ENCODE measurements at places on chromosomes 7 and 10.

DNA sequence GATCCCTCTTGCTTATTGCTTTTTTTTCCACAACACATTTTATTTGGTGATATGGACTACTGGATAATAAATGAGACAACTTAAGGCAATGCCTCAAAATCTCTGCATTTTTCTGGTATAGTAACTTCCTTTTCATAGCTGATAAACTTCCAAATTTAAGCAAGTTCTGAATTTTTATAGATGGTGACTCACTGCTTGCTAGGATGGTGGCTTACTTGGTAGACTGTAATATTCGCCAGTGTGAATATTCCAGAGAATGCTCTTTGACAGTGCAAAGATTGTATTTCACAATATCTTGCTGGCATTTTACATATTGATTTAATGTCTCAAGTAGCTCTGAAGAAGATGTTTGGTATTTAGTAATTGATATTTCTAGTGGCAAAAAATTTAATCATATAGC lies 472.4 kb downstream of the TFEC start:
- no peak for DNase-seq

DNA sequence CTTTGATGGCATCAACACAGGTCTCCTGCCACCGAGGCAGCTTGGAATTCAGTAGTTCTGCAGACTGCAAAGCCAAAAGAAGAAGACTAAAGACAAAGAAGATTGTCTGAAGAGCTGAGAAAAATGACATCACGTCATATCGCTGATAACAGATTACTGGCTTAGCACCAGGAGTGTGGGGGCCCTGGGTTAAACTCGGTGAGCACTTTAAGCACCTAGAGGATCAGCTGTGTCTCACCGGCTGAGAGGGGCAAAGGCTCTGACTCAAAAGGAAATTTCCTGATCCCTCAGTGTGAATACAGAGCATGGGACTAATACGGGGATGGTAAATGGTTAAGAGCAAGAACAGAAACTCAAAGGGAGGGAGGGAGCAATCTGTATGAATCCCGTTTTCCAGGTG lies 30.7 kb downstream of the BRI3 start:
- no peak for DNase-seq

DNA sequence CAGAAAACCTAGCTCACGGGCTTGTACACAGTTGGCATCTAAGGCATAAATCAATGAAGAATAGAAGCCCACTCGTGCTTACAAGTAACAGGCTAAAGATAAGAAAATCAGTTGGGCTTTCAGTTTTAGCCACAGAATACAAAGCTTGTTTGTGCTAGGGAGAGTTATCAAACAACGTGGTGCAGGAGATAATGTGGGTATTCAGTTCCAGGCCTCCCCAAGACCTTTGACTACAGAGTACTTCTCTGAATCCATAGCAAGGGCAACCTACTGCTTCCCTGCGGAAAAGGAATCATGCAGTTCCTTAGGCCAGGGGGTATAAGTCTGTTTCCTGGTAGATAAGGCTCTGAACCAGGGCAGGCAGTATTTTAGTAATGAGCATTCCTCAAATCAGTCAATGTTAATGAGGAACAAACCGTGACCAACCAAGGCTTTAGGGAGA lies 219.5 kb upstream of the CSTF2T start:
- no peak for DNase-seq

DNA sequence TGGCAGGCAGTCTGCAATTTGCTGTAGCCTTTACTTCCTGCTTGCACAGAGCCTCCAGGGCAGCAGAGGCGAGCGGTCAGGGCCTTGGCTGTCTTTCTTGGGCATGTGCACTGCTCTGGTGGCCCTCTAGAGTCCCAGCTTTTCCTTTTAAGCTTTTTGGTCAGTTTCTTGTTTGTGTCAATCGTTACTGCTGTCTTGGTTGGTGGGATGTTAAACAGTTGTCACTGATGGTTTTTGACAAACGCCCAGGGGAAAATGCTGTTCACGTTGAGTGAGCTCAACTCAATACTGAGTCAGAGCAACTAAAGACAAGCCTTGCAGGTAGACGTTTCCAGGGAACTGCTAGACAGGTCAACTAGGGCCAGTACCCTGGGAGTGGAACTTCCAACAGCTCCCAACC lies 14.0 kb downstream of the PRKRIP1 start:
- no peak for DNase-seq

- peak; percentile 80 for DNase-seq
These were observed 18.6 kb upstream of the VDAC2 start for GRCh38 chr10:75191821-75192568.

All from astrocyte of the hippocampus (primary cell).